Activated naive CD4-positive, alpha-beta T cell treated with anti-CD3 and anti-CD28 coated beads for 36 hours (primary cell): ENCODE measurements at places on chromosomes 1 and 21. TPM values are rescaled to one million over a fixed set of nuclear protein-coding genes. Genes with fewer than 3 reads are reported as not detected.

GRCh38 chr1:228870041-228870713 lies 134.9 kb downstream of the RHOU start:
- no peak overlapping the region for H3K27ac ChIP-seq
- H3K27me3 ChIP-seq: no peaks in the 10 kb centered on the region
- peaks cover 2% of the 10 kb centered on the region for H3K4me1 ChIP-seq
- no peaks in the 10 kb centered on the region for H3K36me3 ChIP-seq

GRCh38 chr1:12255913-12256312 lies 26.1 kb downstream of the VPS13D start:
- H3K36me3 ChIP-seq: peaks cover 26% of the 10 kb centered on the region
- no peaks in the 10 kb centered on the region for H3K27me3 ChIP-seq
- H3K4me1 ChIP-seq: no peaks in the 10 kb centered on the region
- no peak overlapping the region for H3K4me3 ChIP-seq
- no peak for DNase-seq

- no peaks in the 10 kb centered on the region for H3K27me3 ChIP-seq
- H3K4me3 ChIP-seq: no peak overlapping the region
- peaks cover 17% of the 10 kb centered on the region for H3K4me1 ChIP-seq
- H3K36me3 ChIP-seq: no peaks in the 10 kb centered on the region
- DNase-seq: peak; percentile 87
Observed at GRCh38 chr21:38831526-38832467, 26.1 kb downstream of the ETS2 start.

MAB21L3 gene
- total RNA-seq: not detected

DNA sequence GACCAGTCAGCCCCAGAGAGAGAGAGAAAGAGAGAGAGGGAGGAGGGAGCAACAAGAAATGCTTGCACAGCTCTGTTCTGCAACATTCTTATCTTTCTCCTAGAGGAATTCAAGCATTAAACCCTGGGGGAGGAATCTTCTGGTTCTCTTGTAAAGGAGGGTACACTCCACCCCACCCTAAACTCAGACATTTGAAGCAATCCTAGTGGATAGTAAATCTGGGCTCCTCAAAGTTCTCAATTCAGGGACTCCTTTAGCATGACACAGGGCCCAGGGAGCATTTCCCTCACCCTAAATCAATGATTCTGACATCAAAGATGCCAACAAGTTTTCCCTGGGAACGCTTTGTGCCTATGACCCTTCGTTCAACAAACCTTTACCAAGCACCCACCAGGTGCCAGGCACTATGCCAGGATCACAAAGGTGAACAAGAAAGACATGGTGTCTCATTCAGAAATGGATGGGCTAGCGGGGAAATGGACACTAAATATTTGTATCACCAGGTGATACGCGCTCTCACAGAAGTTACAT lies 11.9 kb upstream of the CAPN2 start:
- no peaks in the 10 kb centered on the region for H3K27me3 ChIP-seq
- no peak for DNase-seq
- no peaks in the 10 kb centered on the region for H3K36me3 ChIP-seq
- no peak overlapping the region for H3K4me3 ChIP-seq
- no peak overlapping the region for H3K27ac ChIP-seq

S100A3 gene
- not detected for total RNA-seq

- no peaks in the 10 kb centered on the region for H3K36me3 ChIP-seq
- no peaks in the 10 kb centered on the region for H3K27me3 ChIP-seq
- no peak for DNase-seq
- no peak overlapping the region for H3K27ac ChIP-seq
- H3K4me1 ChIP-seq: no peaks in the 10 kb centered on the region
Observed at GRCh38 chr1:71625004-71625403, 544.2 kb upstream of the ZRANB2 start.

- no peak overlapping the region for H3K4me3 ChIP-seq
- peaks cover 8% of the 10 kb centered on the region for H3K27me3 ChIP-seq
- no peaks in the 10 kb centered on the region for H3K36me3 ChIP-seq
- no peak for DNase-seq
- H3K4me1 ChIP-seq: no peaks in the 10 kb centered on the region
Observed at GRCh38 chr1:29756901-29757725, 520.8 kb downstream of the PTPRU start.

- no peaks in the 10 kb centered on the region for H3K36me3 ChIP-seq
- H3K4me3 ChIP-seq: no peak overlapping the region
- peaks cover 8% of the 10 kb centered on the region for H3K27me3 ChIP-seq
- no peak for DNase-seq
- no peaks in the 10 kb centered on the region for H3K4me1 ChIP-seq
- H3K27ac ChIP-seq: no peak overlapping the region
Observed at GRCh38 chr1:107443027-107443426, 302.2 kb downstream of the NTNG1 start.

GRCh38 chr1:67053535-67053784 lies 488 bp downstream of the SLC35D1 start:
- DNase-seq: no peak
- peak overlapping the region; percentile 93 for H3K27ac ChIP-seq
- H3K27me3 ChIP-seq: no peaks in the 10 kb centered on the region

DNA sequence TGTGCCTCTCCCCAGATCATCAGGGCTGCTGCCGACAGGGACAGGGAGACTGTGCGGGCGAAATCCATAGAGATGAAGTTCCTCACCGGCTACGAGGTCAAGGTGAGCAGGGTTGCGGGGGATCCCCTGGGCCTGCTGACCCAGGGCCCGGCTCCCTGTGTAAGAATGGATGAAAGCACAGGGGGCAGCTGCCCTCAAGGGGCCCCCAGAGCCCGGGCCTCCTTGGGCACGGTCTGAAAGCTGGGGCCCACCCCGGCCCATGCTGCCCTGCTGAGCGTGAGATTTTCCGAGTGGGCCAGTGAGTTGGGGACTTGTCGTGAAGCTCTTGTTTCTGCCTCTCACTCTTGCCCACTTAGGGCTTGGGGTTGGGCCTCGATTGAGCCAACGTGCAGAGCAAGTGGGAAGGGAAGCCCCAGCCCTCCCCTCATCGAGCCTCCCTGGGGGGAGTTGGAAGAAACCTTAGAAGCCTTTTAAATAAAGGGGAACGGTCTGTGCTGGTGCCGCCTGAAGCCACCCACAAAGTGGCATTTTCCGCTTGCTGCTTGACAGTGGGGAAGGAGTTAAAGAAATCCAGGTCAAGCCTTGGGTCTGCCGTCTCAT lies 45.2 kb downstream of the COQ8A start:
- H3K4me1 ChIP-seq: peaks cover 15% of the 10 kb centered on the region
- no peak overlapping the region for H3K4me3 ChIP-seq
- no peak overlapping the region for H3K27ac ChIP-seq
- no peak for DNase-seq
- no peaks in the 10 kb centered on the region for H3K27me3 ChIP-seq

DNA sequence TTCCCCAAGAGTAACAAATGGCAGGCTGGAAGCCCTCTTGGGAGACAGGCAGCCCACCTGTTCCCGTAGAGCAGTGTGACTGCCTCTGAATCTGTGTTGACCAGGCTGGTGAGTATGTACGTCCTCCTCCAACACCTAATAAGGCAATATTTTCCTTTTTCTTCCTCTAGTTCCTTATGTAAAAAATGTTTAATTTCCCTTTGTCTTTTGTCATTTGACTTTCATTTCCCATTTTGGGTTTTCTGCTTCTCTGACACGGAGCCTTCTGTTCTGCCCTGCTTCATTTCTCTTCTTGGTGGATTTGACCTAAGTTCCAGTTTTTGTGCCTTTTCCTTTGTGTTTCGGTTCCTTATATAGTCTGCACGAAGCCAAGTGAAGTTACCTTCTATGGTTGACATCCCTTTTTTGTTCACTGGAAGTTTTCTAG lies 65.8 kb upstream of the ATF3 start:
- no peaks in the 10 kb centered on the region for H3K27me3 ChIP-seq
- H3K4me3 ChIP-seq: no peak overlapping the region
- H3K36me3 ChIP-seq: no peaks in the 10 kb centered on the region
- H3K4me1 ChIP-seq: no peaks in the 10 kb centered on the region
- no peak for DNase-seq

TIPRL gene
- 81.3 TPM for total RNA-seq

GRCh38 chr1:8708259-8708658 lies 109.2 kb downstream of the RERE start:
- DNase-seq: no peak
- H3K36me3 ChIP-seq: peaks cover 3% of the 10 kb centered on the region
- peaks cover 15% of the 10 kb centered on the region for H3K4me1 ChIP-seq
- H3K27ac ChIP-seq: no peak overlapping the region

RGS8 gene
- total RNA-seq: not detected

- no peaks in the 10 kb centered on the region for H3K4me1 ChIP-seq
- no peak overlapping the region for H3K27ac ChIP-seq
- no peaks in the 10 kb centered on the region for H3K27me3 ChIP-seq
- H3K36me3 ChIP-seq: no peaks in the 10 kb centered on the region
- H3K4me3 ChIP-seq: no peak overlapping the region
Observed at GRCh38 chr21:25688275-25689155, 46.2 kb downstream of the ATP5PF start.

FAM167B gene
- 0.42 TPM for total RNA-seq

LCE1C gene
- total RNA-seq: not detected

- peaks cover 50% of the 10 kb centered on the region for H3K27me3 ChIP-seq
- DNase-seq: peak; percentile 49
- peak overlapping the region; percentile 24 for H3K4me3 ChIP-seq
- H3K36me3 ChIP-seq: no peaks in the 10 kb centered on the region
Observed at GRCh38 chr1:50332941-50333594, 90.2 kb downstream of the DMRTA2 start.

RBBP4 gene
- 409 TPM for total RNA-seq

- H3K27me3 ChIP-seq: no peaks in the 10 kb centered on the region
- peaks cover 12% of the 10 kb centered on the region for H3K4me1 ChIP-seq
- no peak overlapping the region for H3K27ac ChIP-seq
- H3K36me3 ChIP-seq: no peaks in the 10 kb centered on the region
Observed at GRCh38 chr1:94884106-94884505, 42.8 kb downstream of the CNN3 start.

DNA sequence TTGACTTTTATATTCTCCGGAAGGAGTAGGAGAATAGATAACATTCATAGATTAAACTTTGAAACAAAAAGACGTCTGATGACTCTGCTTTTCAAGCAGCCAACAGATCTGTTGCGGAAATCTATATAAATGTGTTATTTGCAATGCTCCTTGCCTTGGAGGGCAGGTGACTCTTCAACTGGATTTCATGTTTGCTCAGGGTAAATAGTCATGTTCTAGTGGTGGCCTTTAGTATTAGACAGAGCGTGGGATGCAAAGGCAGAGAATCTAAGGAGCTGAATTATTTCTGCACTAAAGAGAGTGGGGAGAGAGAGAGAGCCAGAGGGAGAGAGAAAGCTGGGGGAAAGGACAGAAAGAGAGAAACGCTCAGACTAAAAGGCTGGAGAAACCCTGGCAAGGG lies 454.3 kb downstream of the AJAP1 start:
- no peaks in the 10 kb centered on the region for H3K36me3 ChIP-seq
- H3K27me3 ChIP-seq: peaks cover 6% of the 10 kb centered on the region
- H3K4me3 ChIP-seq: no peak overlapping the region
- H3K4me1 ChIP-seq: peaks cover 39% of the 10 kb centered on the region

SFT2D2 gene
- 35.3 TPM for total RNA-seq

DNA sequence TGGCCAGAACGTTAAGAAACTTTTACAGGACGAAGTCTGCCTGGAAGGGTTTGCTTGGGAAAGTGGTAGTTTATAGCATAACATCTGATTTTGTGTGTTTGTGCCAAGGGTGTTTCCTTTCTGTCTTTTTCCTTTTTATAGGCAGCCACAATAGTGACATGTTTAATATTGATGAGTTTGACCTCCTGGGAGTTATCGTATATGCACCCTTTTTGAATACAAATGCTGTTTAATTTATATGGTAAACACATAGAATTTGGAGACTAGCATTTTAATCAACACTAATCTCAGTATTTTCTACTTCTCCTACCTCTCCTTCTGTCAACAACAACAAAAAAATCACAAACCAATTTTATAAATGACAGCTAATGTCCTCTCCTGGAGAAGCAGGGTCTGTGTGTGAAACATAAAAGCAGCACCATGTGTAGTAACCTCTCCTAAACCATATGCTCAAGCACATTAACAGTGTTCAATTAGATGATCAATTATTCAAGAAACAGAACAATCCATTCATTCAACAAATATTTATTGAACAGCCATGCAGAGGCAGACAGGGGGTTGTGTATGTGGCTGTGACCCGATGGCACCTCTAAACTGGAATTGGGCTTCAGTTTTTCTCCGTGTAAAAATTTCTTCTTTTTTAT lies 604 bp upstream of the FMN2 start:
- H3K4me3 ChIP-seq: no peak overlapping the region
- no peak overlapping the region for H3K27ac ChIP-seq
- H3K36me3 ChIP-seq: no peaks in the 10 kb centered on the region
- peaks cover 39% of the 10 kb centered on the region for H3K27me3 ChIP-seq
- DNase-seq: no peak
- H3K4me1 ChIP-seq: peaks cover 6% of the 10 kb centered on the region
